G401 (cell line): ENCODE measurements at places on chromosomes 12 and 14. TPM values are rescaled to one million over a fixed set of nuclear protein-coding genes. Genes with fewer than 3 reads are reported as not detected.

CPNE8 gene
- 12.7 and 16.1 TPM in 2 replicates for total RNA-seq

ANO4 gene
- not detected in 2 replicates for total RNA-seq

GRCh38 chr12:111653596-111653995 is 32.2 kb downstream of the BRAP start:
- DNase-seq = no peak

GRCh38 chr14:36478782-36479181 is 41.2 kb downstream of the NKX2-1 start:
- no peak for DNase-seq
